ENCODE measurements at places on chromosomes 3 and 15. TPM values are rescaled to one million over a fixed set of nuclear protein-coding genes. Genes with fewer than 3 reads are reported as not detected.

Gene DNAH12
- total RNA-seq, result under 0.01 TPM

Gene GOLGA6L10
- total RNA-seq, result 0.36 TPM

Gene CCK
- 3.8 TPM for total RNA-seq

Gene GHSR
- total RNA-seq, result not detected

Gene ISL2
- total RNA-seq, result 0.12 TPM

Gene TRPC1
- total RNA-seq, result 28.9 TPM

Gene SLC2A2
- total RNA-seq, result under 0.01 TPM

Gene TP63
- total RNA-seq, result 0.49 TPM

Gene SLC12A1
- total RNA-seq, result not detected

Gene MGLL
- 74.0 TPM for total RNA-seq

Gene CILP
- 2.8 TPM for total RNA-seq

Gene CALML4
- 3.3 TPM for total RNA-seq

All from hair follicle dermal papilla cell (primary cell).